ENCODE measurements at places on chromosomes 16 and 17. TPM values are rescaled to one million over a fixed set of nuclear protein-coding genes. Genes with fewer than 3 reads are reported as not detected.

The GPR142 gene
- not detected for total RNA-seq

The FOXC2 gene
- total RNA-seq, result 4.4 TPM

The TSPAN10 gene
- total RNA-seq, result 2.1 TPM

The TBC1D26 gene
- 0.18 TPM for total RNA-seq

The MPP3 gene
- total RNA-seq, result 16.3 TPM

The NPW gene
- 0.65 TPM for total RNA-seq

The CBX2 gene
- total RNA-seq, result 3.8 TPM

The CD300LG gene
- total RNA-seq, result not detected

The RAB11FIP4 gene
- 0.74 TPM for total RNA-seq

The MPO gene
- total RNA-seq, result not detected

The MYO15A gene
- 1.3 TPM for total RNA-seq

The FBRS gene
- total RNA-seq, result 20.5 TPM

The ST6GALNAC1 gene
- not detected for total RNA-seq

The GPR139 gene
- not detected for total RNA-seq

The CTRL gene
- total RNA-seq, result under 0.01 TPM

The CACNG1 gene
- not detected for total RNA-seq

The CES5A gene
- total RNA-seq, result not detected

The MAF gene
- total RNA-seq, result 3.9 TPM

The TMC6 gene
- total RNA-seq, result 0.42 TPM

The PYDC1 gene
- total RNA-seq, result not detected

The SLC6A2 gene
- not detected for total RNA-seq

The TP53TG3F gene
- not detected for total RNA-seq

The LLGL2 gene
- 1.2 TPM for total RNA-seq

The SLC38A8 gene
- not detected for total RNA-seq

The MMP2 gene
- 1,520 TPM for total RNA-seq

The ATF7IP2 gene
- 2.0 TPM for total RNA-seq

The TBC1D3E gene
- total RNA-seq, result not detected

The PABPN1L gene
- total RNA-seq, result not detected

The CDRT15 gene
- not detected for total RNA-seq

The ZNF205 gene
- 14.9 TPM for total RNA-seq

The ABCC6 gene
- 0.59 TPM for total RNA-seq

The TBX2 gene
- total RNA-seq, result 30.0 TPM

The TNFRSF17 gene
- total RNA-seq, result not detected

The EFNB3 gene
- 0.23 TPM for total RNA-seq

The C16orf89 gene
- not detected for total RNA-seq

The KRTAP16-1 gene
- total RNA-seq, result not detected

The HELZ gene
- total RNA-seq, result 95.3 TPM

The MEFV gene
- not detected for total RNA-seq

The IGF2BP1 gene
- 28.5 TPM for total RNA-seq

The PRMT7 gene
- total RNA-seq, result 57.1 TPM

The FTO gene
- total RNA-seq, result 105 TPM

The RARA gene
- total RNA-seq, result 10.1 TPM

The C17orf107 gene
- total RNA-seq, result 7.8 TPM

All from smooth muscle cell of the umbilical artery (primary cell).